Kidney (tissue), 22 donors: ENCODE measurements at places on chromosomes 3 and 15.
A peak's percentile ranks its signal among the peaks of the same experiment; 100 is the strongest.

- no peak for DNase-seq
Measured at GRCh38 chr3:99962703-99963102, 145.0 kb downstream of the CMSS1 start.

- DNase-seq = peak; percentile 64
Measured at GRCh38 chr3:184584464-184584891, 22.9 kb downstream of the EPHB3 start.

DNA sequence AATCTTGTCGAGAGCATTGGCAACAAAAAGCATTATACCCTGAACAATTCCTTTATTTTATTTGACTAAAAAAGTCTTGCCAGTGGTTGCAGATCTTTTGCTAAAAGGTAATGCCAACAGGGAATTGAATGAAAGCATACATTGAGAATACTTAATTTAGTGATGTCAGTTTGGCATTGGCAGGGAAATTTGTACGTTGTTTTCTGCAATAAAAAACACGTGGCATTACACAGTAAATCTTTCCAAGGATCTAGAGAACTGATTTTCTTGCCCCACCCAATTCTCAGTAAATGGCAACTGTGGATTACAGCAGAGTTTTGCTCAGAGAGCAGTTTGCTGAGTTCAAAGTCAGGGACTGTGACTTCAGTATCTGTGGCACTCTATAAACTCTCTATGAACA lies 38.3 kb upstream of the IGSF10 start:
- no peak for DNase-seq

DNA sequence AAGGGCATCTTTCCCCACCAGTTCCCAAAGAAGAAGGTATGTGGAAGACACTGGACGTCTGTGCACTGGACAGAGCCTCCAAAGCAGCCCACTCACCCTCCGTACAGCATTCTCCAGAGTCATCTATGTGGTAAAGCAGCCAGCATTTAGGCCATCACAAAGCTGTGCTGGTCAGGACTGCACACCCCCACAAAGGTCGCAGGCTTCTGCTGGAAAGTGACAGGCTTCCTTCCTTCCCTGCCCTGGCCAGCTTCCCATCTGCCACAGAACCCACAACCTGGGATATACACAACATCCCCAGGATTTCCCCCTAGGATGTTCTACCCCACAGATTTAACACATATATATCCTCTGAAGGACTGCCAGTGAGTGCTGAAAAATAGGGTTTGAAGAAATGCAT lies 64.6 kb upstream of the GALNT15 start:
- no peak for DNase-seq

GRCh38 chr3:23669541-23670255 lies 136.1 kb upstream of the UBE2E1 start:
- DNase-seq = no peak

- DNase-seq = no peak
Measured at GRCh38 chr15:78768531-78769408, 42.5 kb downstream of the ADAMTS7 start.

DNA sequence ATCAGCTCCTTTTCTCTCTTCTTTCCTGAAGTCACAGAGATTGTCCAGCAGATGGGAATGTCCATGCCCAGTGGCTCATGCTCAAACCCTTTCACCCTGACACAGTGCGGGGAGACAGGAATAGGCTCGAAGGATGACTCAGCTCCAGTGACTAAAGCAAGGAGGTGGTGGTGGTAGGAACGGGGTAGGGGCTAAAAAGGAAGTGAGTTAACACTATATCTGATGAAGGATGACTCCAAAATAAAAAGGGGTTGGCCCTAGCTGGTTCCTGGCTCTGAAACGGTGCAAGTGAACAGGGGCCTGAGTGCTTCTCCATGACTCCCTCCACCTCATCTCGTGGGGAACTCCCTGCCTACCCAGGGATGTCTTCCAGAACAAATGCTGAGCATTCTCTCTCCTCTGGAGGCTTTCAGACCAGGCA lies 167.4 kb upstream of the LPP start:
- DNase-seq = no peak

GRCh38 chr3:70309591-70309990 lies 2.8 kb downstream of the MDFIC2 start:
- no peak for DNase-seq

DNA sequence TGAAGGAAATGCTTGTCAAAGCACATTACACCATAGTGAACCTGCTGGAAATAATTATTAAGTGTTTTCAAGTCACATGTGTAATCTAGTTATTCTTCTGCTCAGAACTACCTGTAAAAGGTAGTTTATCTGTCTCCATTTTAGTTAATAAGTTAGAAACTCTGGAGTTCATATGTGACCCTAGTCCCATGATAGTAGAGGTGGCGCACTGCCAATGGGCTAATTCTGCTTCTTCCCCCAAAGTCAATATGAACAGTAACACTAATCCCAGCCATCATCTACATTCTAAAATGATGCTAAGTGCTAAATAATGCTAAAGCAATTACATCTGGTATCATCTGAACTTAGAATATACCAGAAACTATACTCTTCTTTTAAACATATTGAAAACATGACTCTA lies 361.0 kb upstream of the NECTIN3 start:
- no peak for DNase-seq
